ENCODE measurements at places on chromosomes 3 and 15.

DNA sequence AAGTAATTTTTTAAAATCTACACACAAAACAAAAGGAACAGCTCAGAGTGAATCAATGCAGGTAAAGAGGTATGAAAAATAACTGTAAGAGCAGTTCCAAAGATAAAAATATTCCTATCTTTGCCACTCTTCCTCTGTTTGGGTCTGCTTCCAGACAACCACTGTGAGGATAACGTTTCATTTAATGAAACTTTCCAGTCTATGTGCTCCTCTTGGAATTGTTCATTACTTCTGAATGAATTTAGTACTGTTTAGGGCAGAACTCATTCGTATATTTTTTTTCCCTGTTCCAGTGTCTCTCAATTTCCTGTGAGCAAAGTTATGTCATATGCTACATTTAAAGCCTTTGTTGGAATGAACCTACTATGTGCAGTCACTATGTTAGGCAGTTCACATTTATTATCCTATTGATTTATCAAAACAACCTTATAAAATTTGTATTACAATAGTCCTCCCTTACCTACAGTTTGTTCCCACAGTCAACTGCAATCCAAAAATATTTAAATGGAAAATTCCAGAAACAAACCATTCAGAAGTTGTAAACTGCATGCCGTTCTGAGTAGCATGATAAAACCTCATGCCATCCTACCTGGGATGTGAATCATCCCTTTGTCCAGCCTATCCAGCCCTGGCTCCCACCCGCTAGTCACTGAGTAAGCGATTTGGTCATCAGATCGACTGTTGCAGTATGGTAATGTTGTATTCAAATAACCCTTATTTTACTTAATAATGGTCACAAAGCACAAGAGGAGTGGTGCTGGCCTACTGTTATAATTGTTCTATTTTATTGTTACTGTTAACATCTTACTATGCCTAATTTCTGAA, 98.1 kb downstream of the TMCC1 start:
- no peak for DNase-seq

DNA sequence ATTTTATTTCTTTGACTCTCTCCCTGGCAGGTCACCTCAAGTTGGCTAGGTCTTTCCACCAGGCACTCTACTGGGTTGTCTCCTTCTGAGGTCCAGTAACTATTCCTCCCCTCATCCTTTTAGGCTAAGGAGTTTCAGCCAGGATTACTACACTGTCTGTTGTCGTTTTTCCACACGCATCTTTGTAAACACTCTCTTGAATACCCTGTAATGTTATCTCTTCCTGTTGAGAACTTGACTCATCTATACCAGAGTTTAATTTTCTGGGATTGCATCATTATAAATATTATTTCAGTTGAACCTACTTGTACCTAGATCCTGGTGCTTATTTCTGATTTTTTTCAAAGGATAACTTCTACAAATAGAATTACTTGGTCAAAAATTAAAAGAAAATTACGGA, 138.3 kb downstream of the SQOR start:
- DNase-seq: no peak

- no peak for DNase-seq
Measured at GRCh38 chr3:188003188-188004171, 150.5 kb upstream of the LPP start.

- no peak for DNase-seq
Measured at GRCh38 chr15:70643106-70643782, 120.1 kb downstream of the UACA start.

DNA sequence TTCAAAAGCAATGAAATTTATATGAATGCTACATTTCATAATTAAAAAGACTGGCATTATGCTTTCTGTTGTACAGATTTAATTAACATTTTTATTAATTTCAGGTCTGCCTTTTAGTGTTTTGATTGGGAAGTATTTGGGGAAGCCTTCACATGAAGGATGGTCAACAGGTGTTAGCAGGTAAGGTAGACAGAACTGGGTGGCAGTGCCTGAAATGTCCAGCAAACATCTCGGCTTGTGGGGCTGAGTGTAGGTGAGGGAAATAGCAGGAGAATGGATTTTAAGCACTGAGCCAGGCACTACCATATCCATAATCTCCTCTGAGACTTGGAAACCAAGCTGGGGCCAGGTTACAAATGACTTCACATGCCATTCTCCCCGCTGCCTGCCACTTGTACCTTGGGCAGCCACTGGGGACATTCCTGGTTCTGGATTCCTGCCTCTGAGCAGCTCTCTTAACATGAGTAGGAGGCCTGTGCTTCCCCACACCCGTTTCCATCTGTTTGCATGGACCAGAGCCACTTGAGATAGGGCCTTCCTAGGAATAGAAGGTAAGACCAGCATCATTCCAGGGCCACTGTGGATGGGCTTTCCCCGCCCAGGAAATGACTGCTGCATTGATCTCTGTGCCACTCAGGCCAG, 125.9 kb upstream of the HES1 start:
- no peak for DNase-seq

DNA sequence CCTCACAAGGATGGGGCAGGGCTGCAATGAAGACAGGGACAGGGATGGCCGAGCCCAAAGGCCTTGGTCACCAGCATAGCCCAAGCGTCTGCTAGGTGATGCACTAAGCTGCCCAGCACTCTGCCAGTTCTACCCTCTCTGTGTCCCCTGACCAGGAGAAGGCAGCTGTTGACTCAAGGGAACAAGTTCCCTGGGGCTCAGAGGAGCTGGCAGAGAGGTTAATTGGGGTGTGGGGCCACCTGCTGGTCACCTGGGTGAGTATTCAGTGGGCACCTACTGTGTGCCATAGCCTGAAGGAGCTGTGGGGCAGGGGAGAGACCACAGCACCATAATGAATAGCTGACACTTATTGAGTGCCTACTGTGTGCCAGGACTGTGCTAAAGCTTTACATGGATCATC, 22.0 kb upstream of the DOCK3 start:
- no peak for DNase-seq

- DNase-seq: no peak
Measured at GRCh38 chr15:70147178-70147760, 49.6 kb upstream of the TLE3 start.

DNA sequence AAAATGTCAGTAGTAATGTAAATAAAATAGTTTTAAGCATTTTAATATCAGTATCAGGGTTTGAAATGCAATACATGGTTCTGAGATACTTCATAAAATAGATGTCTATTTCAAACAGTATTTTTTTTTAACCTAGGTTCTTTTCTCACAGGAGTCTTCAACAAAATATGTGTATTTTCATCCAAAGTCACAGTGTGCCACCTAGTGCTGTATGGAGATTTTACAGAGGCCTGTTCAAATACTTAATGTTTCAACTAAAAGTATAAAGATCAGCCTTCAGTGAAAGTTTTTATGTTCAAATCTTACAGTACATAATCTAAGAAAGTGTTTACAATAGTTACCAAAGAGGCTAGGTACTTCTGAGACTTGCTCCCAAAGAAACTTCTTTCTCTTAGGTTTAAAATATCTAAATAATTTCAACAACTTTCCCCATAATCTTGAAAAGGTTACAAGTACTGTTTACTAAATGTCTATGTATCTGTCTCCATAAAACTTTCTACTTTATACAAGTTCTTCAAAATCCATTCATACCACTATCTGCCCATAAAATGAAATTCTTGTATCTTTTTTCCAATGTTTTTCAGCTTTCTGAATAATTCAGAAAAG, 38.3 kb downstream of the SCAPER start:
- no peak for DNase-seq

DNA sequence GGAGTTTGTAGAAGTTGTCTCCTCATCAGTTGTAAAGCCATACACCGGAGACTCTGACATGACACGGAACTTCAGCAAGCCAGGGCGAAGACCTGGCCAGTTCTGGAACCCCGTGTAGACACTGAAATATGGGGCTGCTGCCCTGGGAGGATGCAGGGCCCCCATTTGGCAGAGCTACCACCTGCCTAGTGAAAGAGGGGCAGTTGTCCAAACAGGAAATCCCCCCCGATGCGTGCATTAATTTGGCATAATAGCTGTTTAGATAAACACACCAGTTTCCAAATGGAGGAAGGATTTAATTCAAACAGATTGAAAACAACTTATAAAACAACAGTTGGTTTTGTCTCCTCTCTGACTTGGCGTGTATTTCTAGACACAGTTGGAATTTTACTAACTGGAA, 357.2 kb downstream of the GABRG3 start:
- no peak for DNase-seq

- DNase-seq: no peak
Measured at GRCh38 chr3:29700256-29700655, 419.4 kb downstream of the RBMS3 start.

- no peak for DNase-seq
Measured at GRCh38 chr3:14827776-14828175, 9.0 kb downstream of the FGD5 start.

DNA sequence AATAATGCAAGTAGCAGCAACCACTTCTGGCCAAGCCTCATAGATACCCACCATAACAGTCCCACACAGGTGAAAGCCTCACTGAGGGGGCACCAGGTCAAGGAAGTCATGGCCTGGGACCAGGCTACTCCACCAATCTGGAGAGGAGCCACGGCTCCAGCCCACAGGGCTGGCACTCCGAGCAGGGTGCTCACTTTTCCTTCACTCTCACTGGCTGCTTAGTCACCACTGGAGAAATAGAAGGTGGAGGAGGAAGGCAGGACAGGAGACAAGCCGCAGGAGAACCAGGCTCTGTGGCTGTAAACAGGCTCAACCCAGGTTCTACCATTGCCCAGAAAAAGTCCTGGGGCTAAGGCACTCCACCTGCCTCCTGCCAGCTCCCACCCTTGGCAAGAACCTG, 1.2 kb downstream of the USP19 start:
- DNase-seq: no peak

- no peak for DNase-seq
Measured at GRCh38 chr3:26588931-26589330, 33.6 kb upstream of the LRRC3B start.

DNA sequence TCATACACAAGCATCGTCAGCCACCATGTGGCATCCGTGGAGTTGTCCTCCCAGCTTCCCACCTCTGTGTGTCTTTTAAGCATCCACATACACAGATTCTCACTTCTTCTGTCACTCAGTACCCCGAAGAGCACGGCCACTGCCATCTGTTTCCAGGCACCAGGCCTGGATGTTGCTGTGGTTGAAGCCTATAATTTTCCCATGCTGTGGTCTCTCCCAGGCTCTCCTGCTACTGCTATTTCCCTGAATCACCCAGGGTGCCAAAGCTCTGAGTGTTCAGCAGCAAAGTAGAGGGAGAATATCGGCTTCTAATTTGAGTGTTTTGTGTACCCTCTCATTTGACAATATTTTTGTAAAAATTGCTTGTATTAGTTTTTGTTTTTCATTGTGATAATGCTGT, 265.7 kb downstream of the DIPK2A start:
- no peak for DNase-seq

DNA sequence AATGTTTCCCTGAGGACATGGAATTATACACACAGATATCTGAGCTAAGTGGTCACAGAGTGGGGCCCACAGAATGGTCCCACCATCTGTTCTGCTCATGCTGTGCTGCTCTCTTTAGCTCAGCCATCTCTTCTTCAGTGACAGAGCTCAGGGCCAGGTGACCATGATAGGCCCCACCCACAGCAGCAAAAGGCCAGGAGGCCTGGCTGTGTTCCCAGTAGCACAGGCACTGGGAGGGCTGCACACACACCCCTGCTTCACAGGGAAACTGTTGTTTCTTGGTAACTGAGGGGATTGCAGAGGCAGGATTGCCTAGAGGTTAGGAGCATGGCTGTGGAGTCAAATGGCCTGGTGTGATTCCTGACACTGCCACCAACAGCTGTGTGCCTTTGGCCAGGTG, 4.8 kb upstream of the FBXW12 start:
- no peak for DNase-seq

DNA sequence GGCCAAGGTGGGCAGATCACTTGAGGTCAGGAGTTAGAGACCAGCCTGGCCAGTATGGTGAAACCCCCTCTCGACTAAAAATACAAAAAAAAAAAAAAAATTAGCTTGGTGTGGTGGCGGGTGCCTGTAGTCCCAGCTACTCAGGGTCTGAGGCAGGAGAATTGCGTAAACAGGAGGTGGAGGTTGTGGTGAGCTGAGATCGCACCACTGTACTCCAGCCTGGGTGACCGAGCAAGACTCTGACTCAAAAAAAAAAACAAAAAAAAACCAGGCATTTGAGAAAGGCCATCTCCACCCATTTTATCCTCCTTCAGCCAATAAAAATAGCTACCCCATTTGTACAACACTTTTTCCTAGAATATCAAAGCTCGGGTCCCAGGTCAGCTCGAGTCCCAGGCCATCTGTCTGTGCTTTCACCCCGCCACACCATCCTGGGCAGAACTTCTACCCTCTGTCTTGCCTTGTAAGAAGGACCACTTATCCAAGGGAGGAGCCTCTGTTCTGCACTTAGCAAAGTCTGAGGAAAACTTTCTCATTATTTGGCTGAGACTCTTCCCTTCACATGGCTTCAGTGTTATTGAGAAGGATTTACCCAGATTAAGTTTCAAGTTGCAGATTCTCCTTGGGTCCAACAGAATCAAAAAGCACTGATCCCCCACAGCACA, 99.1 kb downstream of the MESD start:
- no peak for DNase-seq

DNA sequence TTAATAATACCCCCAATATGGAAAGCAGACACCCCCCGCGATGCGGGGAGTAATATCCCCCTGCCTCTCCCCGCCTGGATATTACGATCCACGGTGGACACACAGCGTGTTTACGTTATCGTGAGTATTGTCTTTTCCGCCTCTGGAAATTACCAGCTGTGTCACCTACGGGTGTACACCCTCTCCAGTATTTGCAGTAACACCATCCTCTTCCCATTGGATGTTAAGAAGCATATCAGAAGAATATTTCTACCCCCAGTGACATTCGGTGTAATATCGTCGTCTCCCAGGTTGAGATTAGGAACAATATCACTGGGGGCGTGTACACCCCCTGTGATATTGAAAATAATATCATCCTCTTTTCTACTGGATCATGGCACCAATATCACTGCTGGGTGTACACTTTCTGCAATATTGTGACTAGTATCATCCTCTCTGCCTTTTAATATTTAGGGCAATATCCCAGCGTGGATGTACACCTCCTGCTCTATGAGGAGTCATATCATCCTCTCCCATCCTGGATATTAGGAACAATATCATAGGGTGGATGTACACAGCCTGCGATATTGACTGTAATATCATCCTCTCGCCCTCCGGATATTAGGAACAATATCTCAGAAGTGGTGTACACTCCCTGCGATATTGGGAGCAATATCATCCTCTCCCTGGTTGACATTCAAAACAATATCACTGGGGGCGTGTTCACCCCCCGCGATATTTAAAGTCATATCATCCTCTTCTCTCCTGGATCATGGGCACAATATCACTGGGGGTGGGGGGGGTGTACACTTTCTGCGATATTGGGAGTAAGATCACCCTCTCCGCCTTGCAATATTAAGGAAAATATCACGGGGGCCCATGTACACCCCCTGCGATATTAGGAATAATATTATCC, 20.3 kb upstream of the BMF start:
- DNase-seq: no peak

- DNase-seq: no peak
Measured at GRCh38 chr15:92011611-92012367, 158.3 kb downstream of the SLCO3A1 start.

DNA sequence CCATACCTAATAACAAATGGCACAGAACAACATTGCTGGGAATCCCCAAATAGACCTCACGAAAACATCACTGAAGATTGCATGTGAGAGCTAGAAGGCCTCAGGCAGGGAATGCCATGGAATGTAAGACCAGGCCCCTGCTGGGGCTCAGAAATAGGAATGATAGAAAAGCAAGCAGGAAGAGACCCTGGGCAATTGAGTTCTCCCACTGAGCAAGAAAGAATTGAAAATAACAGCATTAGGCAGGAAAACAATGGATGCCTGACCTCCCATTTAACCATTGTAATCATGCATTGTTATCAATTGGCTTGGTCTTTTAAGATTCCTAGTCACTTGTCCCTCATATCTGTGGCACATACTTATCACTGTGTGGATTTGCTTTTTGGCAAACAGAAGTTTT, 581.6 kb downstream of the FHIT start:
- no peak for DNase-seq

All from esophagus squamous epithelium (tissue), 5 donors.